ENCODE measurements at places on chromosomes 1 and 21.

- DNase-seq, result no peak
Observed at GRCh38 chr1:24319312-24319863, at the start of gene GRHL3. Gene GRHL3 (plus strand): TSS chr1:24319357. CDS start chr1:24319552, 195 bp downstream.

DNA sequence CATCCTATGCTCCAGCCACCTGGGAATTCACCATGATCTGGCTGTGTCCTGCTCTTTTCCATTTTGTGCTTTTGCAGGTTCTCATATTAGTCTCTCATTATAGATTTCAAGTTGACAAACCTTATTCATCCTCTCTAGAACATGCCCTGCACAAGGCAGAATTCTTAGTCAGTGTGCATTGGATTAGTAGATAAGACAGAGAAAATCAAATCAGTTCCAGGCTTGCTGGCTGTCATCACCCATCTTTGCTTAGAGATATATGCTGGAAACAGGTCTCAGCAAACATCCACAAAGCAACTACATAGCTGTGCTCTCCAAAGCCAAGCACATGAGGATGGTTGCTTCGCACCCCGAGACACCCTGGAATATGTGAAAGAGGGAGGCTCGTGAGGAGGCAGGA lies 24.8 kb downstream of the TSPAN2 start:
- no peak for DNase-seq

DNA sequence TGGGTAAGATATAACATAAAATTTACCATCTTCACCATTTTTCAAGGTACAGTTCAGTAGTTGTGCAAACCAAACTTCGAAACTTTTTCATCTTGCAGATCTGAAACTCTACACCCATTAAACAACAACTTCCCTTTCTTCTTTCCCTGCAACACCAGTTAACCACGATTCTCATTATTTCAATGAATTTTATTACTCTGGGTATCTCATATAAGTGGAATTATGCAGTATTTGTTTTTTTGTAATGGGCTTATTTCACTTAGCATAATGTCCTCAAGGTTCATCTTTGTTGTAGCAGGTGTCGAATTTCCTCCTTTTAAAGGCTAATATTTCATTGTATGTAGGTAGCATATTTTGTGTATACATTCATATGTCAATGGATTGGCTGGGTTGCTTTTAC lies 146.1 kb downstream of the SPATA46 start:
- DNase-seq, result no peak

DNA sequence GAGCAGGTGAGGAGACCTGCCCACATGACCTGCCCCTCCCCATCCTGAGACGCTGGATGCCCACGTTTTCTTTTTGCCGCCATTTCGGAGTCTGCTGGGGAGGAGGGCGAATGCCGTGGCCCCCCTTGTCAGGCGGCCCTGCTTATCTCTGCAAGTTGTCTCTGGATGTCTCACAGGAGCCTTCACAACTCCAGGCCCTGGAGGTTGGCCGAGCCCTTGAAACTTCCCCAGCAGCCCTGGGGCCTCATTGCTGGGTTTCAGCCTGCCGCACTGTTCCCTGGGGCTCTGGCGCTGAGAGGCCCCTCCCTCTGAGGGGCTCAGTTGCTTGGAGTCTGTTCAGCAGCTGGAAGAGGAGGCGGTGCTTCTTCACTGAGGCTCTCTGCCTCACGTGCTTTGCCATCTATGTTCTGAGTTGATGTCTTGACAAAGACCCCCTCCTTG lies 29.8 kb upstream of the ZBTB21 start:
- DNase-seq, result no peak

- DNase-seq, result no peak
Observed at GRCh38 chr1:243944429-243945160, 94.6 kb upstream of the AKT3 start.
